ENCODE measurements at places on chromosomes 3 and 15. TPM values are rescaled to one million over a fixed set of nuclear protein-coding genes. Genes with fewer than 3 reads are reported as not detected.

Gene C3orf49
- total RNA-seq, result not detected

Gene SLC38A3
- 0.20 TPM for total RNA-seq

Gene ZNF385D
- total RNA-seq, result not detected

Gene NR1I2
- total RNA-seq, result not detected

Gene CHRFAM7A
- 6.6 TPM for total RNA-seq

Measured in A549 treated with ZK216348 at 1 μM for 4 hours (cell line).